Activated CD4-positive, alpha-beta T cell treated with anti-CD3 and anti-CD28 coated beads for 4 hours (primary cell): ENCODE measurements at places on chromosomes 1 and 21.

- no peak for DNase-seq
Measured at GRCh38 chr21:40300300-40300699, 433.1 kb downstream of the PCP4 start.

- peak; percentile 67 for DNase-seq
Measured at GRCh38 chr1:202162047-202162417, 1.6 kb upstream of the PTPN7 start.

DNA sequence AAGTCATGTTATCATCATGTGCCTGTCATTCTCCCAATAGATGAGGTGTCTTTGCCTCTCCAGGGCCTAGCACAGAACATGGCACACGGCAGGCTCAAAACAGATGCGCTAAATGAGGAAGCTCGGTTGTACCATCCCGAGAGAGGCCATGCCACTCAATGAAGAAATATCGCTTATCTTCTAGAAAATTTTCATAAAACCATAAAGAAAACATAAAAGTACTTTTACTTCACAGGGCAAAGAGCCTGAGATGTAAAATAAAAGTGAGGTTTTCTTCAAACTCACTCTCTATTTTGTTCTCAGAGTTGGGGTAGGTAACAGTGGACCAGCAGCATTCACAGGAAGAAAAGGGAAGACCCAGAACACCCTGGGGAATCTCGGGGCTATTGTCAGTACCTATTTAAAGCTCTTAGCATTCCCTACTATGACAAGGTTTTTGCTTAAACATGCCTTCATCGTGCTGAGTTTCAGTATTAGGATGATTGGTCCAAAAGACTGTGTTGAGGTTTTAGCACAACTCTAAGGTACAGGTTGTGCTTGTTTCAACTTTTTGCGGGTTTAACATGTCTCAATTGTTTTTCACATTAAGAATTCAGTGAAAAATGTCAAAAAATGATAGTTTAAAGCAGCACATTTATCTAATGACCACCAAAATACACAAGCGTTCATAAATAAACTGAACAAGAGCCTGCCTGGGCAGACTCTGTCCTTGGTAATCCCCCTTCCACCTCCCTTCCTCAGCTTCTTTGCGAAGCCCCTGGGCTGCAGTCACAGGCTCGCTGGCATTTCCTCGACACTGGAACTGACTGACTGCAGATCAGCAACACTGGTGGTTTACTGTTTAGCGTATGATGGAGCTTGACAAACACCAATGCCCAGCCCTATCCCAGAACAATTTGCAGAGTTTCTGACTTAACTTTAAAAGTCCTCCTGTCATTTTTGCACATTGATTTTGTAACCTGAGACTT is 55.6 kb downstream of the COQ8A start:
- DNase-seq: no peak

GRCh38 chr21:44374601-44375280 is 21.3 kb downstream of the TRPM2 start:
- no peak for DNase-seq

- no peak for DNase-seq
Measured at GRCh38 chr1:162654915-162655620, 22.8 kb downstream of the DDR2 start.

GRCh38 chr1:3020263-3020909 is 881 bp upstream of the ACTRT2 start:
- no peak for DNase-seq

- no peak for DNase-seq
Measured at GRCh38 chr21:27633631-27634030, 666.7 kb upstream of the ADAMTS5 start.

- peak; percentile 58 for DNase-seq
Measured at GRCh38 chr1:110962892-110963690, 631 bp downstream of the LRIF1 start.

DNA sequence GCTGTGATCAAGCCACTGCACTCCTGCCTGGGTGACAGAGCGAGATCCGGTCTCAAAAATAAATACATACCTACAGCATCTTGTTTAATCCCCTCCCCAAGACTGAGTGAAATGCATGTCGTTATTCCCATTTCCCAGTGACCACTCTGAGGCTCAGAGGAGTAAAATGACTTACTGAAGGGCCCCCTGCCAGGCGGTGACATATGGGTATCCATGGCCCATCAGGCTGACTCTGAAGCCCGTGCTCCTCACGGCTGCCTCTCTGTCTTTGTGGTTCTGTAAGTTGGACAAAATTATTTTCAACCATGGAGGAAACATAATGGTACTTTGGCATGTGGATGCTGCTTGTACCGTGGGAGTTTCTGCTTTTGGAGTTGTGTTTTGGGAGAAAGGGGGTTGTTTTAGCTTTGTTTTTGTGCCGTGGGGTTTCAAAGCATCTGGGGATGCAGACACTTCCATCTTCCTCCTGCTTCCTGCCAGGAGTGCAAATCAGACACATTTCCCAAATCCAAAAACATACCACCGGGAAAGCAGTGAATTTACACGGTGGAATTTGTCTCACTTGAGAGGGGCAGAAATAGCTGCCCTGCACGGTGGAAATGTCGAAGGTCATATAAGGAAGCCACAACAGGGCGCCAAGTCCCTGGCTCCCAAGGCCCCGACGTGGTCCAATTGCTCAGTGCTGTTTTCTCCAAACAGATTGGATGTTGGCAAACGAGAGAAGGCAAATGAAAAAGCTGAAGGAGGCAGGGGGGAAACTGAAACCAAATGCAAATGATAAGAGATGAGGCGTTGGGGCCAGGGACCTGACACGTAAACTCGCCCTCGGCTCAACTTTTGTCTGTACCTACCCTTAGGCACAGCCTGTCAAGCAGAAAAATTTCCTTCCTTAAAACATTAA is 17.1 kb upstream of the PINK1 start:
- DNase-seq: no peak

DNA sequence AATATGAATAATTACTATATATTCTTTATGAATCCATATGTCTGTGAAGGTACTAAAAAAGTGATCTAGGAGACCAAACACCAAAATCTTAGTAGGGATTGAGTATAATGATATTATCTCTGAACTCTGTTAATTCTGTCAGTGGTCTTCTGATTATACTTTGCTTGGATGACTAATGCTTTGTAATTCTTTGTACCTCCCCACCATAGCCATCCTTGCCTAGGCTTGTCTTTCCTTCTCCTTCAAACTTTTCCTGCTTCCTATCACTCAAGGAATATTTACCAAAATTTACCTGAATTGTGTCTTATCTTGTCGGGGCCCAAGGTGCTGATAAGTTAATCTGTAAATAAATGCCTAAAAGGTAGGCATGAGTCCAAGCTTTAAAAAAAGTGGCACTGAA is 845 bp upstream of the RGS5 start:
- no peak for DNase-seq

DNA sequence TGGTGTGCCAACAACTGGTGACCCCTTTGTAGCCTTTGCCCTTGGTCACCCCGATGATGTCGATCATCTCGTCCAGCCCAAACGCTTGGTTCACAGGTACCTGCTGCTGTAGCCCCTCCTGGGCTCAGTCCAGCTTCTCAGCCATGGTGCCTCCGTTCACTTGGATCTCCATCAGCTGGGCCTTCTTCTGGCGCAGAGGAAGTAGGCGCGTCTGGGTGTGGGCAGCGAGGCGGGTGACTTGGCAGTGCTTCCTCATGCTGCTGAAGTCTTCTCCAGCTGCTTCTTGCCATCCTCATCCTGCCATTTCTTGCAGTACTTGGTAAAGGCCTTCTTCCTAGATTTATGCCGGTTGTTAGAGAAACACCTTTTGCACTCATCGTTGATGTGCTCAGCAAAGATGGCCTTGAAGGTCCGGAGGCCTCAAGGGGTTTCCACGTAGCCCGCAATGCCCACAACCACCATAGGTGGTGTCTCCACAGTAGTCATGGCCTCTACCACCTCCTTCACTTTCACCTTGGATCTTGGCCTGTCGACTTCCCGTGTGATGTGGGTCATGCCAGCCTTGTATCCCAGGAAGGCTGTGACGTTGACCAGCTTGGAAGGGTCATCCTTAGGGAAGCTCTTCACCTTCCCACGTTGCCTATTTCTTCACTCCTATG is 13.0 kb downstream of the DOP1B start:
- no peak for DNase-seq

DNA sequence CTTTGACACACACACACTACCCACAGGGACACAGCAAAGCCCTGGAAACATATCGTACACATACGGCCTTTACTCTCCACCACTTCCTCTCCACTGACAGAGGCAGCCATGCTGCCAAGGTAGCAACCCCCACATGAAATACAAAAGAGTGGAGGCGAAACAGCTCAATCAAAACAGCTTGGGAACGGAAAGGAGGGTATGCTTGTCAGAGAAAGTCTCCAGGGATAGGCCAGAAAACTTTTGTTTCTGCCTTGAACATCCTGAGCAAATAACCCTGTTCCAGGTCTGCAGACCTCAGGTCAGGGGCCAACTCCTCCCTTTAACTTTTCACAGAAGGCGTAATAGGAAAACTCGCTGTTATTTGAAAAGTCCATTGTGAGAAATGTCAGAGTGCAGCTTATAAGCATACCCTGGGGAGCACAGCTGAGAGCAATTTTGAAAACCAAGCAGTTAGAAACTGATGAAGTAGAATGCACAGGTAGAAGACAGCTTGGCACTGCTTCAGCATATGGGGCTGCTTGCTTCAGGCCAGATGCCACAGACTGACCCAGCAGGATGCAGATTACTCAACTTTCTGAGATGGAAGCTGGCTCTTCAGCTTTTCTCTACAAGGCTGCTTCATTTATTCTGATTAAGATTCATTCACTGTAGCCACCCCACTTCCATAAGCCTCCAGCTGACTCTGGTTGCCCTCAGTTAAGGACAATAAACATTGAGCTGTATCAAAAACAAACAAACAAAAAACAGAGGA is 18.0 kb downstream of the KIAA0319L start:
- DNase-seq: peak; percentile 23

DNA sequence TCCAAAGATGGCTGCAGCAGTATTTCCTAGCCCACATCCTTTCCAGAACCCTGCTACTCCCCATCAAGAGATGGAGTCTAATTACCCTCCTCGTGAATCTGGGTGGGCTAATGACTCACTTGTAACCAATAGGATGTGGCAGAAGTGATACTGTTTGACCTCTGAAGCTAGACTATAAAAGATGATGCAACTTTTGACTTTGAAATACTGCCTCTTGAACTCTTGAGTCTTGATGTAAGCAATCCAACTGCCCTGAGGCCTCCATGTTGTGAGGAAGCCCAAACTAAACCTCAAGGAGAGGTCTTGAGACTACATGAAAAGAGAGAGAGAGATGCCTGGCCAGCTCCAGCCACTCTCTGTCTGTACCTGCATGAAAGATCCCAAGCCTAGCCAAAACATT is 29.5 kb downstream of the LMO4 start:
- no peak for DNase-seq

DNA sequence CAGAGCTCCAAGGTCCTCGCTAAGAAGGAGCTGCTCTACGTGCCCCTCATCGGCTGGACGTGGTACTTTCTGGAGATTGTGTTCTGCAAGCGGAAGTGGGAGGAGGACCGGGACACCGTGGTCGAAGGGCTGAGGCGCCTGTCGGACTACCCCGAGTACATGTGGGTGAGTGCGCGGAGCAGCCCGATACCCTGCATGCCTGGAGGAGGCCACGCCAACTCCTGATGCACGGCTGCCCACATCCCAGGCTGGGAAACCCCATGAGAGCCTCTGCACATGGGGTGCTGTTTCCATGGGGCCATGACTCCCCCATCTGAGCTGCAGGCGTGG is 43.0 kb upstream of the TRAPPC10 start:
- DNase-seq: no peak

- no peak for DNase-seq
Measured at GRCh38 chr1:217857061-217857460, 225.9 kb downstream of the SPATA17 start.

- peak; percentile 19 for DNase-seq
Measured at GRCh38 chr1:234911787-234912186, 216.8 kb downstream of the TOMM20 start.

GRCh38 chr21:34574601-34575529 is 40.0 kb downstream of the RCAN1 start:
- no peak for DNase-seq

- DNase-seq: peak; percentile 68
Measured at GRCh38 chr1:112700290-112701226, 6.4 kb downstream of the RHOC start.

DNA sequence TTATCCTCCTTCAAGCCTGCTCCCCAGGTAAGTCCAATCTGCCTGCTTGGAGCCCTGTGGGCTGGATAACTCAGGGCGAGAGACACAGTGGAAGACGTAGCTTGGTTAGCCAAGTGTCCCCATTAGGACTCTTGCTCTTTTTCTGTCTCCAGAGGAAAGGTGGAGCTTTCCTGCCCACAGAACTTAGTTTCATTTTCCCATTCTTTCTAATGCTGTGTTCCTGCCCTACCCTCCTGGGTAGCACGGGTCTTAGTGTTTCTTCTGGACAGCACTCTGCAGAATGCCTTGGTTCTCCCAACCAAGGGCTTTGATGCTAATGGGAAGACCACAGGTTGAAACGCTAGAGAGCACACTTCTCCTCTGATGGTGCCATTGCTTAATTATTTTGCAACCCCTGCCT is 92.5 kb upstream of the LRRC8D start:
- no peak for DNase-seq

GRCh38 chr1:14366091-14367018 is 232.1 kb upstream of the KAZN start:
- DNase-seq: no peak

GRCh38 chr1:178020968-178021640 is 51.2 kb upstream of the SEC16B start:
- DNase-seq: no peak
